ENCODE measurements at places on chromosomes 1 and 21.

DNA sequence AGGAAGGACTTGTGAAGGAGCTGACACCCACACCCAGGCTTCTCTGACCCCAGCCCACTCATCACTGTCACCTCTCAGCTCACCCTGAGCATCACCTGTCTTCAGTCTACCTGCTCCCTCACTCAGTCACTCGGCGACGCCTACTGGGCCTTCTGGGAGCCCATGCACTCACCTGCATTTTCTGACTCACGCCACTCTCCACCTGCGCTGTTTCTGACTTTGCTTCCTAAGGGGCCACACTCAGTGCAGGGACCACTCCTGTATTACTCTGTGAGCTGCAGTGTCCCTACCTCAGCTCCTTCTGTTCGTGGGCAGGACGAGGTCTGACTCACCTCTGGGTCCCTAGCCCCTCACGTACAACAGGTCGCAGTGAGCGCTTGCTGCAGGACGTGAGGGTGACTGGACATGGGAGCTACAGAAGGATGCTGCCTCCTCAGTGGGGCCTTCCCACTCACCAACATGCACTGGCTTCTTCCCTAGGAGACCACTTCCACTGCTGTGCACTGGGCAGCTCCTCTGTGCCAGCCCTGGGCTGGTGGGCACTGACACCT lies 102.3 kb downstream of the GLIS1 start:
- DNase-seq: no peak

DNA sequence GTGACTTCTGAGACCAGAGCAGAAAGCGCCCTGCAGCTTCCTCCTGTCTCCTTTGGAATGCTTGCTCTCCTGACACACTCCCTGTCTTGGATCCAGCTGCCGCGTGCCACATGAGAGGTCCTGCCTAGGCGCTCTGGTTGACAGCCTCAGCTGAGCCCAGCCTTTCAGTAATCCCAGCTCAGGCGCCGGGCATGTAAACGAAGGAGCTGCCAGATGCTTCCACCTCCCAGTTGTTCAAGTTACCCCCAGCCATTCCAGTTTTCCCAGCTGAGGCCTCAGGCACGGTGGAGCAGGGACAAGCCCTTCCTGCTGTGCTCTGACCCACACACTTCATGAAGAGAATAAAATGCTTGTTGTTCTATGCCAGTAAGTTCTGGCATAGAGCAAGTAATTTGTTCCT lies 14.3 kb upstream of the CD34 start:
- no peak for DNase-seq

- no peak for DNase-seq
Measured at GRCh38 chr1:21491488-21492355, 17.5 kb upstream of the ALPL start.

DNA sequence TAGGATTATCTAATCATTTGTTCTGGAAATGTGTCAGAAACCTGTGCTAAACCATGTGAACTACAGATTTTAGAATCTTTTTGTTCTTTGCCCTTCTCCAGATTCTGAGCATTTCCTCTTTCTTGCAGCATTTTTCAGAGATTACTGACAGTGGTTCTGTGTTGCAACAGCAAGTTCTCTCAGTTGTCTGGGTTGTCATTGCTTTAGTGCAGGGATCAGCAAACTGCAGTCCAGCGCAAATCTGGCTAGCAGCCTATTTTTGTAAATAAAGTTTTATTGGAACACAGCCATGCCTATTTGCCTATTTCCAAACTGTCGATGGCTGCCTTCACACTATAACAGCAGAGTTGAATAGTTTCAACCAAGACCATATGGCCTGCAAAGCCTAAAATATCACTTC lies 66.3 kb upstream of the LRRC8D start:
- no peak for DNase-seq

GRCh38 chr21:35257413-35257812 lies 208.3 kb upstream of the RUNX1 start:
- no peak for DNase-seq

- no peak for DNase-seq
Measured at GRCh38 chr1:192974701-192975100, 84.5 kb downstream of the UCHL5 start.

DNA sequence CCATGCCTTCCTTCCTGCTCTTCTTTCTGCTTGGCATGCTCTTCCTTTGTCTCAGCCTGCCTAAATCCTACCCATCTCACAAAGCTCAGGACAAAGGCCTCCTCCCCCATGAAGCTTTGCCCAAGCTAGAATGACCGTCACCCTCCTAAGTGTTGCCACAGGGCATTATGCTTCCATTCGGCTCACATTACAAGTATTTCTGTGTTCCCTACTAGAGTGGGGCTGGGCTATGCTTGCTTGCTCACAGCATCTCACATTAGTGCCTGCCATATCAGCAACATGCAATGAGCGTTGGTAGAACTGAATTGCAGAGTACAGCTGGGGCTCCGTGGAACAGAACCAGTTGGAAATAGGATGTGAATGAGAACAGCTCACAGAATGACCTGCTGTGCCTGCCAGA lies 82.8 kb downstream of the CD58 start:
- no peak for DNase-seq

GRCh38 chr1:17759114-17759513 lies 4.0 kb downstream of the ACTL8 start:
- no peak for DNase-seq

- no peak for DNase-seq
Measured at GRCh38 chr1:217892750-217893149, 261.6 kb downstream of the SPATA17 start.

GRCh38 chr1:206754011-206754410 lies 16.6 kb upstream of the IL19 start:
- no peak for DNase-seq

DNA sequence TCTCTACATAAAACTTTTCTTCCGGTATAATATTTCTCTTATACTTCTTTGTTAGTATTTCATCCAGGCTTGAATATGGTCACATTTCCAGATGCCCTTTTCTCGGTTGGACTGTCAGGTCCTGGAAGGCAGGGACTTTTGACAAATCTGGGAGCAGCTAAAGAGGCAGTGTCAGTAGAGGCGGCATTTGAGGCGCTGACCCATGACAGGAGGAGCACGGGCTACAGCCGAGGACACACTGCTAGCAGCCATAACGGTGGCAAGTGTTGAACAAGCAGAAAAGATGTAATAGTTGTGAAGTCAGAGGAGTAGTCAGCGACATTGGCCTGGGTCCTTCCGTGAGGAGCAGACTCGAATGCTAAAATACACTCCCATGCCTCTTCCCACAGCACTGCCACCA lies 14.5 kb upstream of the NRIP1 start:
- DNase-seq: no peak

GRCh38 chr1:211832661-211833060 lies 2.1 kb upstream of the LPGAT1 start:
- DNase-seq: no peak

GRCh38 chr1:74530892-74531291 lies 18.5 kb upstream of the LRRC53 start:
- DNase-seq: no peak

GRCh38 chr1:4172644-4173599 lies 272.9 kb upstream of the C1orf174 start:
- no peak for DNase-seq

DNA sequence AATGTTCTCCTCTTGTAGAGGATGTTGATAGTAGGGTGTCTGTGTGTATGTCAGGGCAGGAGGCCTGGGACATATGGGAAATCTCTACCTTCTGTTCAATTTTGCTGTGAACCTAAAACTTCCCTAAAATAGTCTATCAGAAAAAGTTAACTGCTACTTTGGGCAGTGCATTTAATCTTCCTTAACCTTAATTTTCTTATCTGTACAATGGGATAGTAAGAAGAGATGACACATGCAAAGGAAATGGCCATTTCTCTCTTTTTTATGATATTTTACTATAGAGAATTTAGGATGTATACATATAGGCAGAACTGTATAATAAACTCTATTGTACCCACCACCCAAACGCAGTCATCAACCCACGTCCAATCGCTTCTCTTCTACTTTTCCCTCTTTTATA lies 8.6 kb downstream of the AGO3 start:
- no peak for DNase-seq

DNA sequence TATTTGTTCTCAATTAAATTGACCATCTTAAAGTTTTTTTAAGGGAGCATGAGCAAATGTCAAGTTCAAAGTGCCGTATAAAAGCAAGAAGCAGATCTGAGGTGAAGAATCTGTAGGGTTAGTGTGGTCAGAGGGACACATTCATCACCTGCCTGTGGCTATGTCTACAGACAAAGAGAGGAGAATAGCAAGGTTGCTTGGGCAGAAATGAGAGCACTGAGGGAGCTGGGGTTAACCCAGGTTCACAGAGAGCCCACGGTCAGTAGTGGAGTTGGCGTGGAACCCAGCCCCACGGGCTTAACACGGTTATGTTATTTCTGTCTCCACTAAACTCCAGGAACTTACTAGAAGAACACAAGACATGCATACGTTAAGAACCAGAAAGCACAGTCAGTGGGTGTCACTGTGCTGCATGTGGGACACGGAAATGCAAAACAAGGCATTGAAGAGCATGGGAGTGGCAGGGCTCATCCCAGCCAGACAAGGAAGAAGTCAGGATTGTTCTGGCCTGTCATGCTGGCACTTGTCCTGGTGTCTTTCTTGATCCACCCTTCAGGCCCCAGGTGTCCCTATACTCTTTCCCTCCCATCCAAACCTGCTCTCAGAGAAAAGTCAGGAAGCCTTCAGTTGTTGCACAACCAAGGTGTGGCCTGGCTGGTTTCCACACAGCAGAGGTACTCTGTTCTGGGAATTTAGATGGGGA lies 95.5 kb upstream of the IVNS1ABP start:
- DNase-seq: no peak

- no peak for DNase-seq
Measured at GRCh38 chr1:218931324-218931723, 242.4 kb upstream of the LYPLAL1 start.

- no peak for DNase-seq
Measured at GRCh38 chr1:5721634-5722215, 270.5 kb downstream of the NPHP4 start.

DNA sequence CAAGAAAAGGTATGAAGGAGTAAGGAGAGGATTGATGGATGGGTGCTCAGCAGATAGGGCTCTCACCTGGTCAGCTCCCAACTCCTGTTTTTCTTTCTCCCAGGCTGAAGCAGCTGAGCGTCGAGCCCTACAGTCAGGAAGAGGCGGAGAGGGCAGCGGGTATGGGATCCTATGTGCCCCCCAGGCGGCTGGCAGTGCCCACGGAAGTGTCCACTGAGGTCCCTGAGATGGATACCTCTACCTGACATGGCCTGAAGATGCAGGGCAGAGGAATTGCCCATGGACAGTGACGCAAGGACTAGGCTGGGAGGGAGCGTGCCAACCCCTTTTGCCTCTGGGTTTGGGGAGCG lies 739 bp downstream of the ZNF593 start:
- DNase-seq: no peak

- no peak for DNase-seq
Measured at GRCh38 chr1:244761279-244761678, 74.2 kb upstream of the COX20 start.

- no peak for DNase-seq
Measured at GRCh38 chr21:15192243-15192642, 127.4 kb upstream of the NRIP1 start.

GRCh38 chr1:57843760-57844159 lies 419.9 kb upstream of the DAB1 start:
- no peak for DNase-seq

- DNase-seq: no peak
Measured at GRCh38 chr1:163914785-163915413, 593.1 kb downstream of the NUF2 start.

DNA sequence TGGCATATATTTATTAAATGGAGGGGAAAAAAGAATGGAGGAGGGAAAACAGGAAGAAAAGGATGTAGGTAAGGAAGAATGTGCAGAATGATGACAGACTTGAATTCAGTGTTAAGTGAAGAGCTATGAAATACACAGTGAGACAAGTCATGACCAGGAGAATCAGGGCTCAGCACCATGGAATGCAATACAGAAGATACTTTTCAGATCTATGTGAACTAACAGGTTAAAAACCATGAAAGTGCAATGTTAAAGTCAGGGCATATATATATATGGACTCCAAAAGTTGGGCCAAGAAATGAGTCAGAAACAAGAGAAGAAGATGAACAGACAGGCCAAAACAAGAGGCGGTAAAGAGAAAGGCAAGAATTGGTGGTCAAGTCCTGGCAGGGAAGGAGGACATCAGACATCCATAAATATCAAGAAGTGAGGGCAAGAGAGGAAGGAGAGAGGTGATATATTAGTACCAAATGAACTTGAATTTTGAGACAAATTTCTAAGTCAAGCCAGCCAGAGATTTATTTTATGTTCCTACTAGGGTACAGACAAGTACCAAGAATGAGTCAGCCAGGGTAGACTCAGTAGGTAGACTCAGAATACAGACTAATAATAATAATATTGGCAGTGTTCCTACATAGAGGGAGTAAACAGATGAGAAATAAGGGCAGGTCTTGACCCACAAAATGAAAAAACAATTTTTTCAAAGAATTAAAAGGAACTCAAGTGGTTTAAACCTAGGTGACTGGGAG lies 39.5 kb upstream of the MCOLN3 start:
- no peak for DNase-seq

DNA sequence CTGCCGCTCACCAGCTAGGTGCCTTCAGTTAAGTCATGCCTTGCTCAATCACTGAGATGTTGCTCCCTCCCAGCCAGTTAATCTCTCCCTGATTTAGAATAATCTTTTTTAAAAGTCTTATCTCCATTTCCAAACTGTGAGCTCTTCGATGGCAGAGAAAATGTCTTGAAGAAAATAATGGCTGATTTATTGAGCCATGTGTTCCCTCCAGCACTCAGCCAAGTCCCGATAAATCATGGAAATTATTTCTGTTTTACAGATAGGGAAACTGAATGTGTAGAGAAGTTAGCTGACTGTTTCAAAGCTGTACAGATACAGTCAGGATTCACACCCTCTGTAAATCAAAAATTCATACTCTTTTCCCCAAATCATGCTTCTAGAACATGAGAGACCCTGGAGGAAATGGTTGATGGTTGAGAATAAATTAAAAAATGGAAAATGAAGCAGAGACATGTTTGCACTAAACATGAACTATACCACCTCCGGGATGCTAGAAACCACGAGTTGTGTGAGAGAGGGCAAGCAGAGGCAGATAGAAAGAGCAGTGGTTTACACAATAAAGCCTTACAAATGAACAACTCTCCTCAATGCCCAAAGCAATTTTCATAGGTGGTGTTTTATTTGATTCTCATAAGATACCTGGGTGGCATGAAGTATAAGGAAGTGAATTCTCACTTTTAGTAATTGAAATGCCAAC lies 376.4 kb downstream of the PLPP3 start:
- DNase-seq: no peak

Data from stimulated activated CD4-positive, alpha-beta T cell treated with anti-CD3 and anti-CD28 coated beads, Interleukin-4, amount 100 ng/mL, for 1 hour (primary cell).